Left lung (tissue), 14 donors: ENCODE measurements at places on chromosomes 16 and 17. TPM values are rescaled to one million over a fixed set of nuclear protein-coding genes. Genes with fewer than 3 reads are reported as not detected.

- no peak overlapping the region for H3K27ac ChIP-seq
- no peak overlapping the region for H3K4me3 ChIP-seq
- H3K4me1 ChIP-seq, result no peaks in the 10 kb centered on the region
- H3K27me3 ChIP-seq, result peaks cover 49% of the 10 kb centered on the region
- no peaks in the 10 kb centered on the region for H3K36me3 ChIP-seq
Observed at GRCh38 chr16:71364133-71364681, 5.7 kb downstream of the CALB2 start.

DNA sequence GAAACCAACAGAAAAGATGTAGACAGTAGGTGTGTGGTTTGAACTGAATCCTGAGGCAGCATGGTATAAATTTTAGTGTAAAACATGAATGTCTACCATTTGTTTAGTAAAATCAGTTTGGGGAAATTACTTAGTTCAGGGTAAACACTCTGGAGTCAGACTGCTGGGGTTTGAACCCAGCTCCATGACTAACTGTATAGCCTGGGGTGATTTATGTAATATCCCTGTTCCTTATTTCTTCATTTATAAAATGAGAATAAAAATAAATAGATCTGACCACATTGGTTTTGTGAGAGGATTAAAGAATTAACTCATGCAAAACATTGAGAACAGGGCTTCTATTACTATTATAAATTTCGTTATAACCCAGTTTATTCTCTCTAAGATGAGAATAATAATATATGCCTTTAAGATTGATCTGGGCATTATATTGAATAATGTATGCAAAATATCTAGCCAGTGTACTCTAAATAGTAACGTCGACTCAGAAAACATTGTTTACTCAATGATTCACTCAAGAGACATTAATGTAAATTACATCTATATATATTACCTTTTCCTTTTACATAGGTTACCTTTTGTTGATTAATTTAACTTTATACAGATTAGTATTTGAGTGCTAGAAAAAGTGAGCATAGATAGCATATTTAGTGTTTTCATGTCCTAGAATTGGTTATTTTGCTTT is 120.6 kb upstream of the KCNJ16 start:
- no peak overlapping the region for H3K27ac ChIP-seq
- DNase-seq, result no peak
- H3K36me3 ChIP-seq, result no peaks in the 10 kb centered on the region
- no peaks in the 10 kb centered on the region for H3K4me1 ChIP-seq
- no peak overlapping the region for H3K4me3 ChIP-seq

LPO gene
- total RNA-seq, result 0.24 TPM

KRTAP17-1 gene
- not detected for total RNA-seq

KRTAP2-1 gene
- not detected for total RNA-seq
